ENCODE measurements at places on chromosomes 7 and 10.

DNA sequence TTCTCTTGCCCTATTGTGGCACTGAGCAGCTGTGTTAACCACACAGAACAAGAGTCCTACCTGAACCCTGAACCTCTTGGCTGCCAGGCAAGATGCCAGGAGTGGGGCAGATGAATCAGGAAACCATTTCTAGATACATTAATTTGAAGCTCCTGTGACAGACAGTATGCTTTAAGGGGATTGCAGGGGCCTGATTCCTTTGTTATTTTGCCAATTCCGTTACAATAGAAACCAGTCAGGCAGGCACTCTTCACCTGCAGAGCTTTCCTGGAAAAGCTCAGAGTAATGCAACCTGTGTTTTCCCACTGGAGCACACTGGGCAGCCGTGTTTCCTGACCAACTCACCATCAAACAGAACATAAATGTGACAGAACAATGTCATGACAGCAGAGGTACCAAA is 233.1 kb downstream of the BMPER start:
- DNase-seq: no peak

DNA sequence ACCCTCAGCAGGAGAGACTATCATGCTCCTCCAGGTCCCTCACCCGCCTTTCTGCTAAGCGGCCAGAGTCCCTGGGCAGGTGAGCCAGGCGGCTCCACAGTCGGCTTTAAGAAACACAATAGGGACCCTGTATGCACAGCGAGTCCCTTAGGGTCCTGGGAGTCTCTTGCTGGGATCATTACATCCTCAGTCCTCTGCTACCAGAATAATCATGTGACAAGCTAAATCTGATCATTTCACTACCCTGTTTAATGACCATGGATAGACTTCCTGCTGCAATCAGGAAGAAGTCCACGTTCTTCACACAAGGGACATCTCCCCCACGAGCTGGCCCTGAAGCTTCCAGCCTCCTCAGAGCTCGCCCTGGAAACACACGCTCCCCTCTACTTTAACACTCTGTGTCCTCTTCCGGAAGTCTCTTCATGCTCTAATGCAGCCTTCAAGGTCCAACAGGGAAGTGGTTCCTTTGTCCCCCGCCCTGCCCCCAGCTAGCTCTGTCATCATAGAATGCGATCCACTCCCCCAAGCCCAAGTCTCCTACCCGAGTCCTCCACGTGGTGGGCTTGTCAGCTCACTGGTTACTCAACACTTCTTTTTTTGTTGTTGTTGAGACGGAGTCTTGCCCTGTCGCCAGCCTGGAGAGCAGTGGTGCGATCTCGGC is 101.5 kb downstream of the RNF216 start:
- DNase-seq: no peak

DNA sequence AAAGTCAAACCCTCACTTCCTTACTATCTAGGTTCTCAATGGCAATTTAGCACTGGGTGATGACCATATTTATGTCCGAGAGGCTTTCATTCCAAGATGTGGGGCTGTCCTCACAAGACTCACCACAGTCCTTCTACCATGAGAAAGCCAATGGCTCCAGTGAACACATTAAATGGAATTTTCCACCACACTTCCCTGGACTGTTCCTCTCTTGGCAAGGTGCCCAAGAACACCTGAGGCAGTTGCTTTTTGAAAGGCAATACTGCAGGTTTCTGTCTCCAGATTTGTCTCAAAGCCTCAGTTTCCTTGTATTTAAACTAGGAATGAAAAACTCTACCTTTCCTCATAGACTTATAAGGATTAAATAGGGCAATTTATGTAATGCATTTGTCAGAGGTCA is 24.2 kb downstream of the AFAP1L2 start:
- no peak for DNase-seq

GRCh38 chr7:22579961-22580360 is 80.0 kb upstream of the STEAP1B start:
- DNase-seq: no peak

DNA sequence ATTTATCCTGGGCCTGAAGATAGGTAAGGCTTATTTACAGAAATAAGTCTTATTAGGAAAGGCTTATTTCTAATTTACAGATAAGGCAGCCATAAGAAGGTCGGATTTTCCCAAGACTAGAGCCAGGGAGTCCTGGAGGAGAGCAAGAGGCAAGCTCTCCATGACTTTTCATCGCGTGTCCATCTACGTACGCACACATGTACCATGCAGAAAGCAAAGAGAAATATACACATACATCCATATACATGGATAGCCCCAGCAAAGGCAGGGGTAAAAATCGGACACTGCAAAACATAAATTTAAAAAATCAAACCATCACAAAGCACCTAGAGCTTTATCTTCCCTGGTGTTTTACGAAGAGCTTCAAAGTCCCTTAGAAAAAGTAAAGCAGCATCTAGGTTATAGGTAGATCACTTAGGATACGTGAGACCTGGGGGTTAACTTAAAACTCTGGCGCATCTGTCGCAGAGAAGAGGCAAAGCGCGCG is 25.8 kb upstream of the ZRANB1 start:
- DNase-seq: no peak

DNA sequence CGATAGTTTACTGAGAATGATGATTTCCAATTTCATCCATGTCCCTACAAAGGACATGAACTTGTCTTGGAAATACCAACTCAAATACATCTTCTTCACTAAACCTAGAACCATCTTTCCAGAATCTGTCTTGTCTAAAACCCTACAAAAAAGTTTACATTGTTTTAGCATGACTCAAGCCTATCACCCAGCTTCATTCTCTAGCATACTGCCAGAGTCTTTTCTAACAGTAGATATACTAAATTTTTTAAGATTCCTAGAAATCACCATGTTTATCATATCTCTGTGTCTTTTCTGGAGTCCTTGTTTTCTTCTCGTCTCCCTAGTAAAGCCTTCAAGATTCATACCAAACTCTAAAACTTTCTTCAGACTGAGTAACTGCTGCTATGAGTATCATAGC is 129.7 kb downstream of the SEMA3E start:
- no peak for DNase-seq

- DNase-seq: no peak
These were observed 5.4 kb downstream of the CPVL start for GRCh38 chr7:29140873-29141468.

- DNase-seq: no peak
These were observed 159.2 kb downstream of the PAXIP1 start for GRCh38 chr7:154843670-154844237.

Data from omental fat pad (tissue), 4 donors.